ENCODE measurements at places on chromosomes 6 and 20.

DNA sequence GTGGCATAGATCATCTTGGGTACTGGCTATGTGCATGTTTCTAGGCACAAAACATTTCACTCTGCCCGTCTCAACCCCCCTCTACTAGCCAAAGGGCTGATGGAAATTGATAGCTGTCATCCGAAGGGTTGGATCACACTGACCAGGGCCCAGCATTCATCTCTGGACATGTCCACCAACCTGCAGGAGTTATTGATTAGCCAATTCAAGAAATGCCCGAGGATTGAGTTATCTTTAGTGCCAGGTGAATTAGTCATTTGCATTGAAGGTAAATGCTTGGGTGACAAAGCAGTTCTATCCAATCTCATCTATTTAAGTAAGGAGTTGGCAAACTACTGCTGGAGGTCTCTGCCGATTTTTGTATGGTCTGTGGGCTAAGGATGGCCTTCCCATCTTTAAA, 80.1 kb downstream of the CD164 start:
- no peak for DNase-seq

DNA sequence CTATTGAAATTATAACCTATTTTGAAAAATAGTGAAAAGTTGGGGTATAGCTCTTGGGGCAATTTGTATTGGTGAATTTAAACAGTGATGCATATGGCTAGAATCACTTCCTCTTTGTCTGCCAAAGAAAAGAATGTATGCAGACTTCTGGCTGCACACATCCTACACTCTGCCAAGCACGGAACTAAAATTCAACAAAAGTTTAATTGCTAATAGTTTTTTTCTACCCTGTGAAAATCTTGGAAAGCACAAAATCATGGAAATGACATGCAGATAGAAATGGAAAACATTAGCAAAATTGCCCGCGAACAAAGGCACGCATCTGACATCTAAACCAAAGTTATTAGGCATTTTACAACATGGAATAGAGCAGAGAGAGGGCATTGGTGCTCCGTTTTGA, 106.4 kb upstream of the PDE10A start:
- no peak for DNase-seq

- no peak for DNase-seq
Measured at GRCh38 chr6:88145298-88145963, 20.7 kb downstream of the CNR1 start.

DNA sequence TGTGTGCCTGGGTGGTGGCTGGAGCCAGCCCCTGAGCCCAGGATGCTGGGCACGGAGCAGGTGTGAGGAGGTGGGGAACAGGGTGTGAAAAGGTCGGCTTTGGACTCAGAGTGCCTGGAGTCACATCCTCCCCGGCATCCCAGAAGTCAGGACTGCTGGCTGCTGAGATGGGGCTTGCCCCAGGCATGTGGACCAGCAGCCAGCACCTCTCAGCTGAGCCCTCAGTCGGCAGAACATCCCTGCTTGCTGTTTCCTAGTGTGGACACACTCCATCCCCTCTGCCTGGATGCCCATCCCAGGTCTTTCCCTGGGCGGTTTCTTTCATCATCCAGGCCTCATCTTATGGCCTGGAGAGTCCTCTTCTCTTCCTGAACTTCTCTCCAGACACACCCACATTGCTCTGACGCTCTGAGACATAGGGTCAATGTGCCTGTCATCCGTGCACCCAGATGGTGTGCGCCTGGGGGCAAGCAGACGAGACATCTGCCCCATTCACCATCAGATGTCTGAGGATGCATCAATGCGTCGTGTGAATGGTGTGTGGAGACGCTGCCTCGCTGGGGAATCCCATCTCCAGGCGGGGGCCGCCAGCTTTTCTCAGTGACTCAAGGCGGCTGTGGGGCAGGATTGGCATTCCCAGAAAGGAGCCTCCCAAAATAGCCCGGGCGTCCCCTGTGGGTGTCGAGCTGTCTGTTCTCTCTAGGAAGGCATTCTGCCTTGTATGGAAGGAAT, 104.2 kb downstream of the SYCP2 start:
- no peak for DNase-seq

- DNase-seq, result no peak
Measured at GRCh38 chr20:46268662-46269061, 39.6 kb downstream of the CDH22 start.

DNA sequence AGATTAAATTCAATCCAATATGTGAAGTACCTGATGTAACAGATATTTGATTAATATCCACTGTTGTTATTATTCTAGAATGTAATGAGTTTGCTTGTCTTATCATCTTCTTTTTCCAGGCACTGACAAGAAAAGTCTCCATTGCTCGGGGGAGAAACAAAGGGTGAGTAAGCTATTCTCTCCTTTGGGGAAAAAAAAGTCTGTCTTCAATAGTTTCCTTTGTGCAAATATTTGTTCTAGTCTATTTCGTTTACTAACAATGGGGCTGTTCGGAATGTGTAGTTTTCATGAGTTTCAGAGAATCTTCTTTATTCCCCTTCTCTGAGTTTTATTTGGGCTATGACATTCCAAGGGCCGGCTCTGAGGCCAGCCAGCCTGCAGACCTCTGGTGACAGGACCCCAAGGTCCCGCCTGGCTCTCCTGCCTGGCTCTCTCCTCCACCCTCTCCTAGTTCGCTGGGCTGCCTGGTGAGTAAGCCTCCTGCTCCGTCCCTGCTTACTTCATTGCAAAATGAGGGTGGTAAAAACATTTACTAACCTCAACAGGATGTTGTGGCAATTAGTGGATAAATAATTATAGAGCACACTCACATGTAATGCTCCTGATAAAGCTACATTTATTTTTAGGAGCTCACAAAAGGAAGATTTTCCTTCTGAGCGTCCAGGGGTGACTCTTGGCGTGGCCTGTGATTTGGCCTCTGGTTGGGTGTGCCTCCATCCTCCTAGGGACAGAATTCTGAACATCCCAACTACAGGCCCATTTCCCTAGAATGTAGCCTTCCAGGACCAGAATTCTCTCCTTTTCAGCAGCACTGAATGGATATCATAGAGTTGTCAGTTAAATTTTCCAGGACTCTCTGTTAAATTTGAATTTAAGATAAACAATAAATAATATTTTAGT, 43.1 kb upstream of the SNX9 start:
- DNase-seq, result no peak

GRCh38 chr6:30013291-30013922, 47.7 kb upstream of the POLR1H start:
- DNase-seq, result peak; percentile 29

GRCh38 chr6:111996144-111996865, 57.6 kb upstream of the CCN6 start:
- DNase-seq, result no peak

GRCh38 chr6:137705160-137706082, 161.6 kb upstream of the TNFAIP3 start:
- peak; percentile 44 for DNase-seq

DNA sequence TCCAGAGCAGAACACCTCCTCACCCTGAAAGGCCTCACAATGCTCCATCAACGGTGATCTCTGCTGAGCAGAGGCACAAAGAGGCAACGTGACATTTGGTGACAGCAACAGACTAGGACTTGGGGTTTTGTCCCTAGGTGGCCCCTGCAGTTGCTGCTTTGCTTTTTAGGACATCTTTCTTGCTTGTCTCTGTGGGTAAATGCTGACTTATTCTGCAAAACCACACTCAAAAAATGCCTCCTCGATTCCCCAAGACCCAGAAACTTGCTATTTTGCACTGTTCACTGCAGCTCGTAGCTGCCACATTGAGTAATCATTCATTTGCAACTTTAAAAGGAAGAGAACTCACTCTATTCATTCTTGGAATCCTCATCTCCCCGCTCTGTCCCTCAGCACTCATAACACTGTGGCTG, 209.9 kb downstream of the LY86 start:
- no peak for DNase-seq

- DNase-seq, result no peak
Measured at GRCh38 chr20:57090590-57091560, 175.6 kb downstream of the BMP7 start.

DNA sequence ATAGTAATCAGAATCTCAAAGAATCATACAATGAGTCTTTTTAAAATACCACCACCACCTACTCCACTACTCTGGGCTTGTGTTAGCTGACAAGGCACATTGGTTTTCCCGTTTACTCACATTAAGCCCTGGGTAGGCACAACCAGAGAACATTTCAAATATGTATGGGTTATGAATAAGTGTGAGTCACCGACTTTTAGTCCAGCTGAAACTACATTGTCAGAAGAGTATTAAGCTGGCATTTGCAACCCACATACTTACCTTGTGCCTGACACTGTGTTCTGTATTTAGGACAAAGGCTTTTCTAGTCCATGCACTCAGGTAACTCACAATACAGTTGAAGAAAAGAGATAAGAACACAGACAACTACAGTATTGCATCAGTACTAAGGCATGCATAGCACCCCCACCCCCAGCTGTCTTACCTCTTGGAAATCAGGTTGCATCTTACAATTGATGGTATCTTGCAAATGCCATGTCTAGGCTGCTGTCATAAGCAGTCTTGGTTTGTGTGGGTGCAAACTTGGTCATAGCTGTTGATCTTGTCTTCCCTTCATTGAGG, 40.3 kb upstream of the AHI1 start:
- peak; percentile 4 for DNase-seq

GRCh38 chr20:42589976-42590639, 599.6 kb downstream of the PTPRT start:
- DNase-seq, result no peak

GRCh38 chr6:3894590-3895311, 45.6 kb downstream of the FAM50B start:
- no peak for DNase-seq

GRCh38 chr20:48196001-48196400, 410.7 kb upstream of the SULF2 start:
- DNase-seq, result no peak

- DNase-seq, result no peak
Measured at GRCh38 chr6:113529196-113529595, 327.9 kb upstream of the MARCKS start.

DNA sequence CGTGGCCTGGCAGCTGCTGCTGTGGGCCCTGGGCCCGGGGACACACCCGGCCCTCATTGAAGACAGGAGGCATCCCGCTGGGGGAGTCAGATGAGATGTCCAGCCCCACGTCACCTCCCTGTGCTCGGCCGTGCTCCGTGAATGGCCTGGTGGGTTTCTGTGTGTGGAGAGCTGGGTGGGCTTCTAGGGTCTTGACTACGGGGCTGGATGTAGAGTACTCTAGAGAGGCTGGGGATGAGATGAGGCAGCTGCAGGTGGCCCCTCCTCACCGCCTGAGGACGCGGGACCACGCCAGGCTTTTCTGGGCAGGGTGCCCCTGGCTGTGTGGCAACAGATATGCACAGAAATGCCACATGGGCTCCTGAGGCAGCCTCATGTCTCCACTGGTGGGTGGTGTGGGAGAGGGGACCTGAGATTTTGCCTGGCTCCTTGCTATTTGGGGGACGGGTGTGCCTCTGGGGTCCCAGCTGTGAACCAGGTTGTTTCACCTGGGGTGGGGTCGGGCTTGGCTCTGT, 8.4 kb upstream of the BHLHE23 start:
- no peak for DNase-seq

- DNase-seq, result no peak
Measured at GRCh38 chr6:116332096-116332495, 38.7 kb upstream of the DSE start.

DNA sequence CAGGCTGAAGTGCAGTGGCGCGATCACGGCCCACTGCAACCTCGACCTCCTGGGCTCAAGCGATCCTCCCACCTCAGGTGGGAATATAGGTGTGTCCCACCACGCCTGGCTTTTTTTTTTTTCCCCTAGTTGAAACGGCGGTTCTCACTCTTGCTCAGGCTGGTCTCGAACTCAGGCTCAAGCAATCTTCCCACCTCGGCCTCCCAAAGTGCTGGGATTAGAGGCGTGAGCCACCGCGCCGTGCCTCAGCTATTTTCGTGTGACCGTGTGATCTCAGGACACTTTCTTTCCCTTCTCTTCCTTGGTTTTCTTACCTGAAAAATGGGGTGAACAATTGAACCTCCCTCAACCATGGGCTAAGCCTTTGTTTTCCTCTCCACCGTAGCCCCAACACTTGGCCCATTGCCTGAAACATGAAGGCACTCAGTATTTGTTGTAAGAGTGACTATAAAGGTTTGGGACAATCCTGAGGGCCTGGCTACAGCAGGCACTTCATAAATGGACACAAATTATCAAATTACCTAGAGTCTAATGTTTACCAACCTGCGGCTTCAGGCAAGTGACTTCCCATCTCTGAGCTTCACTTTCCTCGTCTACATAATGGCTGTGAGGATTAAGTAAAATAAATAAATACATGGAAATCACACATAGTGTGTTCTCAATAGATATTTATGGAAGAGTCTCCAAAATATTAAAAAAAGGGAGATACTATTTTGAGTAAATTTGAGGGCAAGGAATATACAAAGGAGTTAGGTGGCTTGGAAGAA, 31.4 kb upstream of the ID1 start:
- DNase-seq, result peak; percentile 52

- no peak for DNase-seq
Measured at GRCh38 chr20:12057778-12058177, 140.1 kb downstream of the BTBD3 start.

DNA sequence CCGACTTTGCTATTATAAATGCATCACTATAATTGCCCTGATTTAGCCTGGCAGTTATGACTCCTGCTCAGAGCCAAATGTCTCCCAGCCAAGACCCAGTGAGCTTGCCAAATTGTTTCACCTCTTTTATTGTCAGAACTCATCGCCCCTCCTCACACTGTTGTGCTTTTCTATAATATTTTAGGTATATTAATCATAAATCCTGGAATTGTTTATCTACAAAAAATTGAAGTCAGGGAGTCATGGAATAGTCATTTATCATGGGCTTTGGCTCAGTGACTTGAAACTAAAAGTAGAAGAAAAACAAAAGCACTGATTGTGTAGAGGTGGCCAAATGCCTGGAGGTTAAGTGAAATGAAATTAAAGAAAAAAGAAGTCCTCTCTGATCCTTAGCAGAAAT, 85.6 kb downstream of the PFDN4 start:
- no peak for DNase-seq

DNA sequence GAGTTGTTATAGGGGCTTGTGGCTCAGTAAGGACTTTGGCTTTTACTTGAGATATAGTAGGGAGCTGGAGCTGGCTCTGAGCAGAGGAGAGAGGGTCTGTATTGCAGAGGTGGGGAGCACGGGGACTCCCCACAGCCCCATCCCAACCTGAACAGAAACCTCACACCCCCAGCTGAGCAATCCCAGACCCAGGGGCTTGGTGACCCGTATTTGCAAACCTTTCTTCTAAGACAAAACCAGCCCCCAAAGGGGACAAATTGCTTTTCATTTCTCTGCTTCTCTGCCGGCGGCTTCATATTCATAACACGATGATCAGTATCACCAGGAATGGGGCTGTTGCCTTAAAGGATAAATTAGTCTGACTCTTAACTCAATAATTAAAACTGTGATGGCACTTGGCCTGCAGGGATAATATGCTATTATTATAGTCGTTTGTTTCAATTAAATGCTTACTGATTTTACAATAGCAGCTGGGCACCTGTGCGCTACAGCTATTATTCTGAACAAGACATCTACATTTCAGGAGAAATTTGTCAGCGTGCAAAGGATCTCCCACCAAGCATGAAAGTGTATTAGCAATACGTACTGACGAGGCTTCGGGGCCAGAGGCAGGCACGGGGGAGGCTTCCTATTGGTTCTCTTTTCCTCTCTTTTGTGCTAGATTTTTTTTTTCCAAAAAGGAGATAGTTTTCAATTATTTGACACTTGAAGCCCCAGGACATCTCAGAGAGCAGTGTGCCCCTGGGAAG, 118.1 kb downstream of the TOX2 start:
- no peak for DNase-seq
